CD4-positive, alpha-beta T cell treated with Interleukin-2 at 100 ng/mL for 4 hours (primary cell): ENCODE measurements at places on chromosomes 4 and X.

- no peak for DNase-seq
Observed at GRCh38 chr4:53956053-53956452, 108.4 kb downstream of the CHIC2 start.

GRCh38 chr4:2078584-2078983 is 19.5 kb downstream of the NAT8L start:
- no peak for DNase-seq

DNA sequence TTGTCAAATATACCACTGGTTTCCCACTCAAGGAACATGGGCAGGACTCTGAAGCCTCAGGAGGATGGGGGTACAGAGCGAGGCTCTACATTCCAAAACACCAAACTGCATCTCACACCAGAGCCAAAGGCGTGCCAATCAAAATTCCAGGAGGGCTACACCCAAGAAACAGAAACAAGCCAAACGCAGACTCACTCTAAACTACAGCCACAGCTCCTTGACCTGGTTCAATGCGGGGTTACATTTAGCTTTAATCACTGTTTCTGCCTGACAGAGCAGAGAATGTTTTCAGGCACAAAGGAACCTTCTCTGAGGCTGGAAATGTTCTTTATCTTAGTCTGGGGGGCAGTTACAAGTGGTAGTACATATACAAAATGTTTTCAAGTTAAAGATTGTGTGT is 2121.5 kb upstream of the AGA start:
- no peak for DNase-seq

- DNase-seq, result no peak
Observed at GRCh38 chr4:1246111-1246881, 2.6 kb downstream of the CTBP1 start.

DNA sequence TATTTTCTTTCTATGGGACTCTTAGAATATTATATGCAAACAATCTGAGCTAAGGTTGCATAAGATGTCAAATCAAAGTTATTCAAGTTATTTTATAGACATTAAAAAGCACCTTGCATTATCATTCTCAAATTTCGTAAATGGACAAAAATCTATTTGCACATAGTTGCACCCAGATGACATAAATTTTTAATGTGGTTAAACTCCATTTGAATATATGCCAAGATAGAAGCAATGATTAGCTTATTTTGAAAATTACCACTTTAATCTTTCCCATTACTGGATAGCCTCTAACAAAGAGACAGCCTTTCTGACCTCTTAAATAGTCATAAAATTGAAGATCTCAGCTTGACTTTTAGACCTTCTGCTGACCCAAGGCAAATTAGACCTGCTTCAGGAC is 386.8 kb downstream of the RAPGEF2 start:
- no peak for DNase-seq

- peak; percentile 34 for DNase-seq
Observed at GRCh38 chr4:113684534-113685091, 76.9 kb downstream of the CAMK2D start.

DNA sequence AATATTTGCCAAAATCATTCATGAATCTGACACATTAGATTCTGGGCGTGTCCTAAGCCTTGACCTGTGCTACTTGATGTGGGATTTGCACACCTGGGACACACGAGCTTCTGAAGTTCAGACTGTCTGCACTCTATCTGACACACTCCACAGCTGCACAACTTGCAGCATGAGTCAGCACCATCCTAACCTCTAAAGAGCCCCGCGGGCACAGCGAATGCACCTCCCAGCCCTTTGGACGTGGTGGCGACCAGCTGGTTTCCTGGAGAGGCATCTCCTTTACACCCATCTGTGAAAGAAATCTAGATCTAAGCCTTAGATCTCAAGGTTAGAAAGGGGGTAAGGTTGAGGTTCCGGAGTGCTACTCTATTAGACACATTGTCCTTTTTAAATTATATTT is 69.2 kb downstream of the SORBS2 start:
- no peak for DNase-seq
